ENCODE measurements at places on chromosomes 3 and 15.

GRCh38 chr3:59810606-59811005 is 760.8 kb upstream of the CFAP20DC start:
- no peak for DNase-seq

GRCh38 chr3:139560411-139560810 is 20.9 kb upstream of the RBP1 start:
- no peak for DNase-seq

DNA sequence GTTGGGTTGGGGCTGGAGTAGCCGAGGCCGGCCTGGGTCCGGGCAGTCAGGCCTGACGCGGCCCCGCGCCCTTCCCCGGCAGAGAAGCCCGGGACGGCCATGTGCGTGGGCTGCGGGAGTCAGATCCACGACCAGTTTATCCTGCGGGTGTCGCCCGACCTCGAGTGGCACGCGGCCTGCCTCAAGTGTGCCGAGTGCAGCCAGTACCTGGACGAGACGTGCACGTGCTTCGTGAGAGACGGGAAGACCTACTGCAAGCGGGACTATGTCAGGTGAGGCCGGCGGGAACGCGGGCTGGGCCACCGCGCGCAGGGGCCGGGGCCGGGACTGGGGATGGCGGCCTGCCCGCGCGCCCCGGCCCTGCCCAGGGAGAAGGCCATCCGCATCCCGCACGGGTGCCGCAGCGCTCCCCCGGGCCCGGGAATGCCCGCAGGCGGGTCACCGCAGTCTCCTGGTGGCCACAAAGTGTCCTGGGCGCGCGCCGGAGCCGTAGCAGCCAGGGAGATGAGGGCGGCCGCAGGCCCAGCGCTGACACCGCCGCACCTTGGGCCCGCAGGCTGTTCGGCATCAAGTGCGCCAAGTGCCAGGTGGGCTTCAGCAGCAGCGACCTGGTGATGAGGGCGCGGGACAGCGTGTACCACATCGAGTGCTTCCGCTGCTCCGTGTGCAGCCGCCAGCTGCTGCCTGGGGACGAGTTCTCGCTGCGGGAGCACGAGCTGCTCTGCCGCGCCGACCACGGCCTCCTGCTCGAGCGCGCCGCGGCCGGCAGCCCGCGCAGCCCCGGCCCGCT is 1.3 kb downstream of the ISL2 start:
- no peak for DNase-seq

DNA sequence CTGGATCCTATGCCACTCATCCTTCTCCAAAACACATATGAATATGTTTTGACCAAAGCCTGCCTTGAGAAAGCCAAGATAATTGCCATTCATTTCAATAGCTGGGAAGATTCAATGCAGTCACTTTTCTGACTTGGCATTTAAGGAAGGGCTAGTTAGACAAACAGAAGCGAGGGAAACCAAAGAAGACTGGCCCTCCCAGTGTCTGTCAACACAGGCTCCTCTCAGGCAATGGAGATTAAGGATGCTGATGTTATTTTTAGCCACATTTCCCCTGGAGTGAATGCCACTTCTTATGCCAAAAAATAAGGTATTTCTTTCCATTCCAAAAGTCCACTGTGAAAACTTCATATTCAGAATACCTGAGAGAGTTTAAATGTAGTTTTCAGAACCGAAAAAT is 101.7 kb downstream of the P3H2 start:
- no peak for DNase-seq

DNA sequence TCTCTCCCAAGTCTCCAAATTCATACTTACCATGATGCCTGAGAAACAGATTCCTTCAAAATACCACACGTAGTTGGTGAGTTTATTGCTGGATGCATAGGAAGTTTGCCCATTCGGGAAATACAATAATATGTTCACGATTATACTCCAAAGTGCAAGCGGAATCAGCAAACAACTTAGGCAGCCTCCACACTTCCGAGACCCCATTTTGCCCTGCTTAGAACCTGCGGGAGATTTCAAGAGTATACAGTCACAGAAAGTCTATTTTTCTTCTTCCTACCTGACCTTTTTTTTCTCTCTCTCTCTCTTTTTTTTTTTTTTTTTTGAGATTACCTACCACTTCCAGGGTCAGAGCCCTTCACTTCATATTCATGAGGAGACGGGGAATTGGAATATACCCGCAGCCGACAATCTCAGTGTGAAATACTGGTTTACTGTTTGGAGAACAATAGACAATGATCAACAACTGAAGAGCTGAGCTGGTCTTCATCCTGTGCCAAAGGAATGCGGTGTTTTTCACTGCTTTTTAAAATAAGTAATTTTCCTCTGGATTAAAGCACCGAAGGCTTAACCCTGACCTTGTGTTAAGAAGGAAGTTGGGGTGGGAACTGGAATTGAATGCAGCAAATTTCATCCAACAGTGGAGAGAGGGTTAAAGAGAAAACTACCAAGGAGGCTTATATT is at the start of gene TM4SF18:
TSS of gene TM4SF18 (minus strand) at position 461 of the 684 bp plus-strand sequence. CDS start at position 207, 254 bp downstream.
- DNase-seq = no peak

DNA sequence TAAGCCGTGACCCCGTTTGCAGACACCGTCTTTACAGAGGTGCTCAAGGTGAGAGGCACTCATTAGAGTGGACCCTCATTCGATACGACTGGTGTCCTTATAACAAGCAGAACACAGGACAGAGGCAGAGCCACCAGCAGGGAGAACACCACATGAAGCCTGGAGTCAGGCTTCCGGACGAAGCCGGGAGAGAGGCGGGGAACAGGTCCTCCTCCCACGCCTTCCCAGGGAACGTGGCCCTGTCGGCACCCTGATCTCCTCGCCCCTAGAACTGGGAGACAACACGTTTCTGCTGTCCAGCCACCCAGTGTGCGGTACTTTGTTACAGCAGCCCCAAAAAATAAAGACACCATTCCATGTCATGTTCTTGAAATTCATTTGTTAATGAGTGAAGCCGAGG is 33.6 kb downstream of the ZDHHC19 start:
- DNase-seq = no peak

DNA sequence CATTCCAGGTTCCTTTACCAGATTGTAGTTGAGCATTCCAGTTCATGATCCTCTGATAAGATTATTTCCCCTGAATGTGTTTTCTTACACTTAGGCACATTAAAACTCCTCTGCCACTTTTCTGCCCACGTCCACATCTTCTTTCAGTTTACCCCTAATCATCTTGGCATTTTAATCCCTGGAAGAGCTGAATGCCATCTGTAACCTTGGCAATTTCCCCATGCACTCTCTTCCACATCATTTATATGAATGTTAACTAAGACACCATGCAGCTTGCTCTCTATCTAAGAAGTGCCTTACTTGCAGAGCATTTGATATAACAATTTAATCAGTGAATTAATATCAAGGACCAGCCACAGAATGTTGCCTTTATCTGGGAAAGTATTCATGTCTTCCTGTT is 25.8 kb downstream of the TIMP4 start:
- no peak for DNase-seq

DNA sequence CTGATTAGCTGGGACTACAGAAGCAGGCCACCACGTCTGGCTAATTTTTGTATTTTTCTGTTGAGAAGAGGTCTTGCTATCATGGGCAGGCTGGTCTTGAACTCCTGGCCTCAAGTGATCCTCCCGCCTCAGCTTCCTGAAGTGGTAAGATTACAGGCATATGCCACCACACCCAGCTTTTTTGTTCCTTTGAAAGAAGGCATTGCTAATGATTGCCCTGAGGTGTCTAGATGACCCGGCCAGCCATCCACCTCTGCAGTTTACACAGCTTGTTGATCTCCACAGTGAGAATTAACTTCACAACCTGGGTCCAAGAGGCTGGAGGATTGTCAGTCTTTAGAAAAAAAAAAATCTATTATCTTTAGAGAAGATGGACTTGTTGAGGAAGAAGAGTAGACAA is 58.7 kb downstream of the SMAD3 start:
- no peak for DNase-seq

- DNase-seq = no peak
Measured at GRCh38 chr15:66935688-66936087, 129.7 kb upstream of the SMAD3 start.
